ENCODE measurements at places on chromosomes 6 and 20.

DNA sequence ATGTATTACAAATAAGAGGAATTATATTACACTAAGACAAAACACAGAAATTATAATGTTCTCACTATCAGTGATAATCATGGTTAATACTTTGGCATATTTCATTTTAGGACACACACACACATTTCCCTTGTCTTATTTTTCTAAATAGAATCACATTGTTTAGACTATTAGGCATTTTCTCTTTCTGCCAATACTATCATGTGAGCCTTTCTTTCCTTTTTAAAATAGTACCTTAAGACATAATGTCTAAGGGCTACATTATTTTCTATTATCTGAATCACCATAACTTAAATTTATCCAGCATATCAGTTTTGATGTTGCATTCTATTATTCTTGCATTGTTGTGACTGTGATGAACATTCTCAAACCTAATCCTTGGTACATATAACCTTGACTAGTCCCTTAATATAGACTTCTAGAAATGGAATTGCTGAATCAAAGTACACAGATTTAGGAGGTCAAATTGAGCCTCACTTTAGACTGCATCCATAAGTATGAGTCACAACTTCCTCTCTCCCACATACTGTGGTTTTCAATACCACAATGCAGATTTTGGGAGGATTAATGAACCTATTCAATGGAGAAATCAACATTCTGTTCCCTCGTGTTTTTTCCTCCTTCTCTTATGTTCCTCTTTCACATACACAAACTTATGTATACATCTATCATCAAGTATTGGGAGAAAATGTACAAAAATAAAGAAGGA lies 212.6 kb downstream of the MOXD1 start:
- DNase-seq: no peak

- no peak for DNase-seq
These were observed 828.6 kb upstream of the CITED2 start for GRCh38 chr6:140202964-140203515.

- no peak for DNase-seq
These were observed 138.1 kb downstream of the RFPL4B start for GRCh38 chr6:112485120-112485826.

- DNase-seq: no peak
These were observed 32.2 kb upstream of the VGLL2 start for GRCh38 chr6:117233145-117233544.

DNA sequence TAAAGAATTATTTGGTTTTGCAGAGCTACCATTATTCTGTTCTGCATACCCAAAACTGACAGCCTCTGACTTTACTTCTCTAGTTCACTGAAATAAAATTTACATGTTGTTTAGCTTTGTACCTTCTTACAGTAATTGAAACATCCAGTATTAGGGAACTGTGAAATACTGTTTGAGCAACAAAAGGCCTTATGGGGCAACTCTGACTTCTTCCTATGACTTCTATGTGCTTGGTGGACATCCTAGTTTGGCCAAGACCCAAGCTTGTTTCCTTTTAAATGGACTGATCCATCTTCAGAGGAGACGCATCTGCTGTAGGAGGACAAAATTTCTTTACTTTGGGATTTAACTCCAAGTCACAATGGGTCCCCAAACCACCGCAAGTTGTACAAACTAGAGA lies 44.7 kb downstream of the NR2E1 start:
- no peak for DNase-seq

DNA sequence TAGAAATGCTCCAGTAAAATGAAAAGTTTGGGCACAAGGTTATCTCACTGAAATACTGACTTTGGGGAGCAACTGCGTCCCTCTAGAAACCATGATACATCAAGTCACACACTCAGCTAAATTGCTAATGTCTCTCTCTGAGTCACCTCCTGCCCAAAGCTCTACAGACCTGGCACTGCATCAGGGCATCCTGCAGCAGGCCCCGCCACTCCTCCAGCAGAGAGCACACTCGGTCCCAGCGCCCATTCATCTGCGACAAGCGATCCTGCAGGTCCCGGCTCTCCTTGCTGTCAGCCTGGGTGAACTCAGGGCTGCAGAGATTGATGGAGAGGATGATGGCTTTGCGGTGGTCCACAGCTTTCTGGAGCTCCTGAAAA lies 329.0 kb downstream of the ESR1 start:
- DNase-seq: no peak

DNA sequence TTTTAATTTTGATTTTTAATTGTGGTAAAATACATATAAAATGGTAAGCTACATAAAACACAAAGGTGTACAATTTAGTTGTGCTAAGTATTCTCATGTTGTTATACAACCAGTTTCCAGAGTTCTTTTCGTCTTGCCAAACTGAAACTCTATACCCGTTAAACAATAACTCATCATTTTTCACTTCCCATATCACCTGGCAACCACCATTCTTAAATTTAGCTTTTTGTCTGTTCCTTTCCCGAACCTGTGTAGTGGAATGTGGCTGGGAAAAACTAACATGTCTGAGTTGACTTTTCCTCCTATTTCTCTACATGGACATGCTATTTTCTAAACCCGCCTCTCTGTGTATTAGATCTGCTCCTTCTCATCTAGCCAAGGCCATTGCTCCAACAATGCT lies 27.6 kb downstream of the RPRD1B start:
- no peak for DNase-seq

DNA sequence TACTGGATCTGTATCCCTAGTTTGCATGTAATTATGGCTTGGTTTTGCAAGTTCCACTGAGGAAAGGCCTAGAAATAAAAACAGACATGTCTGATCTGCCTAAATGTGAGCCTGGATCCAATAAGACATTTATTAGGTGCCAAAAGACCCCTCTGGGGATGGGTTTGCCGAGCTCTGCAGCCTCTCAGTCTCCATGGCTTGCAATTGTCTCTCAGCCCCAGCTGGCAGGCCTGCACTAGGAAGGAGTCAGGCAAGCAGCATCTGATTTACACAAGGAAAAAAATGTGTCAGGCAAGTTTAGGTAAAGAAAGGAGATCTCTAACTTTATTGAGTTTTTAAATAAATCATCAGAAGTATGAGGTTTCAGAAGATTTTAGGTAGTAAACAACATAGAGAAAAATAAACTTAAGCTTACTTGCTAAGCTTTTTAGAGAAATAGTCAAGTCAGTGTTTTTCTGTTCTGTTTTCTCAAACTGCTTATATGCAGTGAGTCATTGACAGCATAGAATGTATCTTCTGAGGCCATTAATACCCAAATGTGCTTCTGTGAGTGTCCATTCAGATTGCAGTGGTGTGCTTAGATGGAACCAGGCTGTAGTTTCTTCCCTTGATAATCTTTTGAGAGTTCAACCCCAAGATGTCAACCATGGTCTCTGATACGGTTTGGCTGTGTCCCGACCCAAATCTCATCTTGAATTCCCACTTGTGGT lies 121.0 kb downstream of the FHL5 start:
- no peak for DNase-seq

- DNase-seq: no peak
These were observed 314.0 kb upstream of the JAG1 start for GRCh38 chr20:10987651-10988383.

DNA sequence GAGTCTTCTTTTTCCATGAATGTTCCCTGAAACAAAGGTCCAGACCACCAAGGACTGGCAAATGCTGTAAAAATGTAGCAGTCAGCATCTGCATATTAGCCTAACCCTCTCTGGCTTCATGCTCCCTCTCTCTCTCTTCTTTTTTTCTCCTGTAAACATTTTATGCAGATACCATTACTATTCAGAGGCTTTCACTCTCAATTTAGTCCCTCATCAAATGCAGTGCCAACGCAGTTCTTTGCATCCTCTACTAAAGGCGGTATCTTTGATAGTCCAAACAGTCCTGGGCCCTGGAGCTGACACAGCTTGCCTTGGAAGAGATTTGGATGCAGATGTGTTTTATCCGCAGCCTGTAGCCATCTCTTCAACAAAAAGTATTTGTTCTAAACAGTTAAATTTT lies 167.1 kb upstream of the MMS22L start:
- no peak for DNase-seq

GRCh38 chr6:22598339-22598738 lies 29.0 kb downstream of the HDGFL1 start:
- no peak for DNase-seq

DNA sequence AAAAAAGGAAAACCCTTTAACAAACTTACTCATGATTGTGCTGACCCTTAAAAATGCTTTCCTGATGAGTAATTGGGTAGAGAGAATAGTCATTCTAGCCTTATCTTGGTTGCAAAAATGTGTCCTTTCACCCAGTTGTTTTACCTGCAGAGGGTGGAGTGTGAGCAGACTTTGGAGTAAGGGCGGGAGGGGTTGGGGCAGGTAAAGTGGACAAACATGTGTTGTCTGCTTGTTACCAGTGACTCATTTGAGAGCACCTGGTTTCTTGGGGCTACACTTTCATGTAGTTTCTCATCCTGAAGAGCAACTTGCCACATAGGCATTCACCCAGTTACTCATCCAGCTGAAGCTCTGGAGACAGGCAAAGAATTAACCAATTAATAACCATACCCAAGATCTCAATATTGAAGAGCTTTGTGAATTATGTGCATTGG lies 121.1 kb downstream of the TNFRSF21 start:
- no peak for DNase-seq

GRCh38 chr20:8433291-8433690 lies 301.2 kb downstream of the PLCB1 start:
- DNase-seq: no peak

GRCh38 chr6:90003941-90004340 lies 109.7 kb downstream of the GJA10 start:
- DNase-seq: no peak

GRCh38 chr6:43740961-43741764 lies 28.8 kb upstream of the VEGFA start:
- no peak for DNase-seq

GRCh38 chr6:76703285-76703684 lies 630.8 kb upstream of the IMPG1 start:
- no peak for DNase-seq

DNA sequence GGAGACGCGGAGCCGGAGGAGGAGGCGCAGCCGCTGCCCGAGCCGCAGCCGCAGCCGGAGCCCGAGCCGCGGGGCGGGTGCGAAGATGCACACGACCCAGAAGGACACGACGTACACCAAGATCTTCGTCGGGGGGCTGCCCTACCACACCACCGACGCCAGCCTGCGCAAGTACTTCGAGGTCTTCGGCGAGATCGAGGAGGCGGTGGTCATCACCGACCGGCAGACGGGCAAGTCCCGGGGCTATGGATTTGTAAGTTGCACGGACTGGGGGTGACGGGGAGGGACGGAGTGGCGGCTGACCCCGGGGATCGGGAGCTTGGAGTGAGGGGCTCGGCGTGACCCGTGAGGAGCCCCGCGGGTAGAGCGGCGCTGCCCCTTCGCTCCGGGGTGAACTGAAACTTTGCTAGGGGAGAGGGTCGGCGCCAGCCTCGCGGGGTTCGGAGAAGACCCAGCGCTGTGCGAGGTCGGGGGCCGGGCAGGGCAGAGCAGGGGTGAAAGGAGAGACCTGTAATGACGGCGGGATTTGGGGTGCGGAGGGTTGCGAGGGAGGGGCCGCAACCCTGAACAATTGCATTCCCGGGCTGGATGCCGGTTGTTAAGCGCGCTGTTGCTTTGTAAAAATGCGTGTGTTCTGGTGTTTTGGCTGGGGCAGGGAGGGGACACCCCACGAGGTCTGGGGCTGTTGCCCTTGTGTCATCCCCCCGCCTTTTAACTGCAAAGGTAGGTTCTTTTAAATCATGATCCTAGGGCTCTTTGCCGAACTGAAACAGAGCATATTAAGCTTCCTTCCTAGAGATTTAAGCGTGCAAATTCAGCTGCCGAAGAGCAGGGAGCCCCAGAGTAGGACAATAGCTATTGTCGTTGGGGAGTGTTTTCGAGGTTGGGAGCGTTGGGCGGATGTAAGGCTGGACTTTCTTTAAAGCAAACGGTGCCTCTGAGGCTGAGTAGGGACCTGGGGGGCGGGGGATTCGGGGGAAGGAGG lies 628 bp downstream of the RBM24 start:
- peak; percentile 13 for DNase-seq

DNA sequence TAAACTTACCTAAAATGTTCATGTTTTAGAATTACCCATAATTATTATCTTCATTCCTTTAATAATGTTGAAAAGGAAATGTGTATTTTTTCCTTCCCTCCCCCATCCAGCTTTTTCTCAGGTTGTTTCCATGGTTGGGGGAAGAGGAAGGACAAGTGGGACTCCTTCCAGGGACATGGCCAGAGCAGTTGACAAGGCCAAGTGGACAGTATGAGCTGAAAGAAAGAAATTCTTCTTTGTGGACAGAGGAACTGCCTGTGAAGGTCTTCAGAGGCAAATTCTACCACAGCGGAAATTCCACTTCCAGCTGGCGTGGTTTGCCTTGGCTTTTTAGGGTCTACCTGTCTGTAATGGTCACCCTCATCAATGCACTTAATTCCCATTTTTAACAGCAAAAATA lies 33.8 kb downstream of the RIN2 start:
- DNase-seq: no peak

DNA sequence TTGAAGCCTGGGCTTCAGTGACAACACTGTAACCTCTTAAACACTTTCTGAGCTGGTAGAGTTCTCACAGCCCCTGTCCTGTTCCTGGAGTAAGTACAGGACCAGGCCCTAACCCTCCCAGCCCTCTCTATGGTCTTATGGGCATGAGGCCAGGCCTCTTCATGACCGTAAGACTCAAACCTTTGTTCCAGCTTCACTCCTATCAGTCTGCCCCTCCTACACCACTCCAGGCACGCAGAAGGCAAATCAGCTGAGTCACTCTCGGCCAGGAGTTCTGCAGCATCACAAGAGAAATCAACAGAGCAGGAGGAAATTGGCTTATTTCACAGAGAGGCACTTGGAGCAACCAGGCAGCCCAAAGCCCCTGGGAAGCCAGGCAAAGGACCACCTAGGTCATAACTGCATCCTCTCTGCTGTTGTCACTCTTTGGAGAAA lies 25.3 kb upstream of the CHD6 start:
- DNase-seq: no peak

GRCh38 chr6:37731888-37732287 lies 34.2 kb upstream of the MDGA1 start:
- DNase-seq: peak; percentile 83

- peak; percentile 70 for DNase-seq
These were observed 2.8 kb downstream of the EZR start for GRCh38 chr6:158816329-158816728.

DNA sequence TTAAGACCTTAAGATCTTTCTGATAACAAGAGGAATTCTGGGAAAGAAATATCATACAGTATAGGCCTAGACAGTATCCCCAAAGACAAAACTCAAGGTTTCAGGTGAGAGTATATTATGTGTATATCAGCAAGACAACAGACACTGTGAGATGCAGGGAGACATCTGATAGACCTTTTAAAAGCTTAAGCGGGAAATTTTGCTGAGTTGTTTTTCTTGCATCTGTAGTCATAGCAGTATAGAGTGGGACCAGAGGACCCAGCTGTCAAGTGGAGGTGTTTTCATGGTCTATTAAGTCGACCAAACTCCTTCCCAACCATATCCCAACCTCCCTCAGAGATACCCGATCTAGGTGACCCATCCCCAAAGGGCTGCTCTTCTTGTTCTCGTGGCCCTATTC lies 98.1 kb upstream of the THEMIS start:
- no peak for DNase-seq

Measured in GM13977 (cell line).